ENCODE measurements at places on chromosomes 6 and 20.

GRCh38 chr20:32062776-32063170, 10.7 kb downstream of the HCK start:
- DNase-seq: no peak

GRCh38 chr6:106540432-106540831, 88.9 kb downstream of the RTN4IP1 start:
- no peak for DNase-seq

DNA sequence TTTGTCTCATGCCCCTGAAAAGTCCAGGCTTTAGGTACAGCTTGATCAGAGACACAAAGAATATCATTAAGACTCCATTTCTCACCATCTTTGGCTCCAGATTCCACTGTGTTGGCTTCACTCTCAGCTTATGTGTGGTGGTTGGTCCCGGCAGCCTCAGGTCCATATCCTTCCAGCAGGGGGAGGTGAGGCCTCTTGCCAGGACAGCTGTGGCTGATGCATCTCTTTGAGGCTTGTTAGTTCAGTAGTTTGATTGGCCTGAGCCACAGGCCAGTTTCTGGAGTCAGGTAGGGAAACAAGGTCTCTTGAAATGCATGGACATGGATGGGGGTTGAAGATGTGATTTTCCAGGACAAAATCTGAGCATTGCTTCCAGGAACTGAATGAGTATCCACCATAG, 62.4 kb downstream of the JAG1 start:
- DNase-seq: peak; percentile 33

DNA sequence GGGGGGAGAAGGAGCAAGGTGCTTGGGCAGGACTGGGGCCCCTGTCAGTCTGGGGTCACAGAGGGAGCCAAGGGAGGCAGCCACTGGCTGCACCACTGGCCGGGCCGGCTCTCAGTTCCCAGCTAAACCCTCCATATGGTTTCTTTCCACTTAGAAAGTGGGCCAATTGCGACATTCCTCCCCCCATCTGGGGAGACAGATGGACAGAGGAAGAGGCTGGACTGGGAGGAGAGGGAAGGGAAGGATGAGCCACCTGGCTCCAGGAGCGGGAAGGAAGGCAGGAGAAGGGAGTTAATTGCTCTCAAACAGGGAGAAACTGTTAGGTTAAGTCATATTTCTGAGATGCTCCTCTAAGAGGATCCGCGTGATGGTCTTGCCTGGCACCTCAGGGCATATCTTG, 82.2 kb downstream of the GRM4 start:
- DNase-seq: no peak

DNA sequence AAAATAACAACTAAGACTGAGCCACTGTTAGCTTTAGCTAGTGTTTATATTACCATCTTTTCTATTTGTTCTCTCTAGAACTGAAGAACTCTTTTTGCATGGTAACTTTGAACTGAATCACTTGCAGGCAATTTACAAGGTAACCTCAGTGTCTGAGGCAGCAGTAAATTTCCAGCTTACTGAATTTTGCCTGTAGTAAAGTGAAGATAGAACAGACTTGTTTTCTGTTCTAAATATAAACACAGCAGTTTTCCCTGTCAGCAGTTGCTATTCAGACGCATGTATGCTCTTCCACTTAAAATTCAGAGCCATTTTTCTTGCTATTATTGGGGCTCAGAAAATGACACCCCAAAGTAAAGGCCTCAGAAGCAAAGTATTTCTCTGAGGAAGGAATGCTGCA, 974.0 kb upstream of the GJE1 start:
- DNase-seq: no peak

DNA sequence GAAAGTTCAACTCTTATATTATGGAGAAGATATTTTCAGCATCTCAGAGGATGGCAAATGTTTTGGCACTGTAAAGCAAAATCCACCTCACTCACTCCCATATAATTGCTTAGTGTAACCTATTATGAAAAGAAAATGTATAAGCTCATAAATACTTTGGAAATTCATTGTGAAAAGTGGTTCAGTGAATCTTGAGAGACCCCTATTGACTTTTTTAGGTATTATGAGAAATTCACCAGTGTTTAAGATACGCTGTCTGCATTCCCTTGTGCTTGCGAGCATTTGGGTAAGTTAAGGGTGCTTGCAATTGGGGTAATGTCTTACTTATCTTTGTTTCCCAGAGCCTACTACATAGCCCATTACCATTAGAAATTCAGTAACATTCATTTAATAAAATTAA, 66.3 kb upstream of the BMP5 start:
- no peak for DNase-seq

DNA sequence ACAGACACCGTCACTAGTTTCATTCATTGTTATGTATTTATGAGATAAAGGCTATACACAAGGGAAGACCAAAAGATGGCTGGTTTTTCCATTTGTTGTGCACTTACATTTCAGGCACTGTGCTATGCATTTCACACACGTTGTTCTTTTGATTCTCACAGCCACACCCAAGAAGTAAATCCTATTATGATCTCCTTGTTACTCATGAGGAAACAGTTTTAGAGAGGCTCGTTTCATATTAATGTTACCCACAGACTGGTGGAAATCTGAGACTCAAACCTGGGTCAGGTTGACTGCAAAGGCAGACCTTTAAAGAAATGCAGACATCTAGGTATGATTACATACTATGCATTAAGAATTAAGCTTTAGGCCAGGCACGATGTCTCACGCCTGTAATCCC, 34.9 kb downstream of the SHLD1 start:
- no peak for DNase-seq

GRCh38 chr6:7171119-7171518, 63.4 kb downstream of the RREB1 start:
- no peak for DNase-seq

GRCh38 chr6:5936631-5937030, 70.1 kb downstream of the NRN1 start:
- DNase-seq: no peak

GRCh38 chr6:158396136-158396535, 83.9 kb downstream of the TULP4 start:
- no peak for DNase-seq

- DNase-seq: no peak
These were observed 329.3 kb downstream of the NRN1 start for GRCh38 chr6:5677219-5678000.

- no peak for DNase-seq
These were observed 111.3 kb downstream of the ADAT2 start for GRCh38 chr6:143339223-143339622.

DNA sequence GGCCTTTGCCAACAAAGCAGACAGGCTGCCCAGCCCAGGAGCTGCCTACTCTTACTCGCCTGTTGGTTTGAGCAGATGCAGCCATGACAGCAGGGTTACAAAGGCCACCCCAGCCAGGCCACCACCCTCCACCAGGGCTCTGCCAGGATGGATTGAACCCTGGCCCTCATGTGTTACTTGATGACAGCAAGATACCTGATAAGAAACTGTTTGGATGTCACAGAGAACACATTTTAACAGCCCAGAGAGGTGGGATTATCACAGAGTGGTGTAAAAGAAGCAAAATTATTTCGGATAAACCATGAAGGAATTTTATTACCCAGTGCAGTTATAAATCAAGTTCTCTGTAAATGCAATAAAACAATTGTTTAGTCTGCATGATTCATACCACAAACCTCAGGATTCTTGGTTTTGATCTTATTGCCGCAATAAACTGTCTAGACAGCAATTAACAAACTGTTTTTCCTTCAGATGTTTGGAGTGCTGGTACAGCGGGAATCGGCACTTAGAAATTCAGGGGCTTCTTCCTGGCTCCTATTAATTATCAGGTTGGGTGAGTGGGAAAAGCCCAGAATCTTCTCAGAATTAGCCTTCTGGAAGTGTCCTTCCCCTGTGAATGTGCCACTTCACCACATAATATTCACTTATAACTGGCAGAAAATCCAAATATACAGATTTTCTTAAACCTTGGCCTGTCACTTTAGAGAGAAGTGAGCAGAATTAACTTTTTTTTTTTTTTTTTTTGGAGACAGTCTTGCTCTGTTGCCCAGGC, 58.0 kb upstream of the SALL4 start:
- DNase-seq: peak; percentile 6

GRCh38 chr6:52994839-52995088, 320 bp downstream of the GSTA4 start:
- DNase-seq: no peak

- no peak for DNase-seq
These were observed 220.2 kb downstream of the UST start for GRCh38 chr6:148967011-148967520.

DNA sequence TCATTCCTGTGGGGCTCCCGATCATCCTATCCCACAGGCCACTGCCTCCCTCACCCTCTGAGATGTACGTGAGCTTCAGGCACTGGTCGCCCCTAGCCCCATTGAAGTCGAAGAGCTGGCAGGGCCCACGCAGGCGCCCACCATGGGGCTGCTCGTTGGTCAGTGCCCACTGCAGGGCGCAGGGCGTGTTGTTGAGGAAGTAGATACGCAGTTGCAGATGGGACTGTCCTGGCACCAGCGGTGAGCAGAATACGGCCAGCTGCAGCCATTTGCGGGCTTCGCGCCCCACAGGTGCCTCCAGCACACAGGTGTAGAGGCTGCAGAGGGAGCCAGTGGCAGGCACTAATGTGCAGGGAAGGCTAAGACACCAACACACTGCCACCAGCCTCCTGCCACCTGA, 6.2 kb downstream of the UNC5CL start:
- DNase-seq: no peak

- DNase-seq: no peak
These were observed 6.2 kb downstream of the CEP250 start for GRCh38 chr20:35461620-35462019.

GRCh38 chr6:27795697-27796494, 116.3 kb downstream of the OR2B2 start:
- peak; percentile 89 for DNase-seq

DNA sequence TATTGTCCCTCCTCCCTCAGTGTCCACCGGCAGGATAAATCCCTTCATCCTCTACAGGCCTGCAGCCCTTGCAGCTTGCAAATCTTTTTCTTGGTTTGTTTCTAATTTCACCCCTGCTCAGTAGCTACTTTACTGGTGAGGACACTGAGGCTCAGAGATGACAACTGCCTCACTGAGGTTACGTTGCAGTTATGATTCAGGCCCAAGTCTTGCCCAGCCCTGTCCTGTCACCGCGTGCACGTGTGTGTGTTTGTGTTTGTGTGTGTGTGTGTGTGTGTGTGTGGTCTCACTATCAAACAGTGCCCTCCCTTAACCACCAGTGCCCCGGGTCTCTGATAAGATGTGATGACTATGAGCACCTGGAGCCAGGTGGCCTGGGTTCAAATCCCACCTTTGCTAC, 21.1 kb downstream of the FAM110A start:
- no peak for DNase-seq

DNA sequence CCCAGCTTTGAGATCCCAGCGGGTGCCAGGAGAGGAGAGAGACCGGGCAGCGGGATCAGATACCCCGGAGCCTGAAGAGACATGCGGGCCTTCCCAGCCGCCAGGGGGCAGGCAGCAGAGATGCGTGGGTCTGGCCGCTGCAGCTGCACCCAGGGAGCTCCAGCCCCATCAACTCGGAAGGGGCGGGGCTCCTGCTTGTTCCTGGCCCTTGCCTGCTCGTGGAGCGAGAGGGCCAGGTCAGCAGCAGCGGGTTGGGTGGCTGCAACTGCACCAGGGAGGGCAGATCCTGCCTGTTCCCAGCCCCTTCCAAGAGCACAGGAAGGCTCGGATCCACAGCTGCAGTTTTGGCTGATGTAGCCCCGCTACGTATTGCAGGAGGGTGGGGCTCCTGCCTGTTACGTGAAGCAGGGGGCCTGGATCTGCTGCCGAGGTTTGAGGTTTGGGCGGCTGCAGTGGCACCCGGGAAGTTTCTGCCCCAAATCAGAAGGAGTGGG, 532.8 kb downstream of the RFPL4B start:
- DNase-seq: peak; percentile 50

DNA sequence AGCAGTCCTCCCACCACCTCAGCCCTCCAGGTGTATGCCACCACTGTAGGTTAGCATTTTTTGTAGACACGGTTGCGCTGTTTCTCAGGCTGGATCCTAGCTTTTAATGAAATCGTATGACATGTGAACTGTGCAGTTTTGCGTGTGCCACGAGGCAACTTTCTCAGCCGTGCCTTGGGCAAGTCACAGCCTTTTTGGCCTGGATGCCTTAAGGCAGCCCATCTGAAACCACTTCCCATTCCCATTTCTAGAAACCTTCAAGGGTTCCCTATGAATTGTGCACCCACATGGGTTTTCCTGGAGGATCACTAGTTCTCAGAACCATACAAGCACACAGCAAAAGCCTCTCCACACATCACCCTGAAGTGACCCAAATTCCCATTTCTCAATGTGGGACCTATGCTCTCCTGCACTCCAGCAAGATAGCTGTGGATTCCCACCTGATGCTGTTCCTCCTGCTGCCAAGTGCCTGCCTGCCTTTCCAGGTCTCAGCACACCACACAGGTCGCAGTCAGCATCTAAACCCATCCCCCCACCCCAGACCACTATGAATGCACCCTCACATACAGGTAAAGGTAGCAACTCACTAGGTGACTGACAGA, 28.9 kb downstream of the SNX5 start:
- no peak for DNase-seq

DNA sequence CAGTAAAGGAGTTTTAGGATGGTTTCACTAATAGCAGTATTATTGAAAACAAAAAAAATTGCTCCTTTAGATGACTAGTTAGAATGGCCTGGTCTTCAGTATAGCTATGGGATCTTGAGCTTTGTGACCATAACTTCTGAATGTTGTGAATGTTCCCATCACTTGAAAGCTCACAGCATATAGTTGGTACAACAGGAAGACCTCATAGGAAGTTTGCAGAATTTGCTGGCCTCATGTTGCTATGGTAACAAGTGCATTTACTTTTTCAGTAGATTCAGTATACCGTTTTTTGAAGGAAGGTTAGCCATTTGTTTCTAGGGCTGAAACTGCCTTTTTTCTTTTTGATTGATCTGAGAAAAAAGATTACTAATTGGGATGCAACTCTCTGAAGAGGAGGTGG, 8.3 kb downstream of the PHF3 start:
- no peak for DNase-seq

GRCh38 chr20:22686097-22686496, 101.7 kb upstream of the FOXA2 start:
- DNase-seq: no peak

DNA sequence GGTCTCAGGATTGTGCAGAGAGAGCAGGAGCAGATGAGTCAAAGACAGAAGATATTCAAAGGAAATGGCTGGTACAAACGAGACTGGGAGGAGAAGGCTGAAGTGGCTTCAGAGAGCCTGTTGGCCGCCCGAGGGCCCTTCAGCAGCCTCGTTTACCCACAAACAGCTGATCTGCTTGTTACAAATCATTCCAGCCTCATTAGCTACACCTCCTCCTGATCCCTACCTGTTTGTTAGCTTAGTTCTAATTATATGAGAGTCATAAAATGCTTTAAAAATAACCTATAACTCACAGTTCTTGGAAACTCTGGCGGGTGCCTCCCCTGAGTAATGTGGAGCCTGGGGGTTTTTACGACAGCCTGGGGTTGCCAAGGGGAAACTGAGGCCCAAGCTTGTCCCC, 12.6 kb downstream of the GLP1R start:
- no peak for DNase-seq

GRCh38 chr6:51568771-51569170, 518.6 kb downstream of the PKHD1 start:
- no peak for DNase-seq

All from prostate gland (tissue), 2 donors.